ENCODE measurements at places on chromosomes 13 and 19.

GRCh38 chr19:14843578-14843977, 5.1 kb downstream of the OR7A10 start:
- no peak for DNase-seq

- DNase-seq = no peak
Observed at GRCh38 chr19:46931202-46931601, 70.4 kb downstream of the ARHGAP35 start.

DNA sequence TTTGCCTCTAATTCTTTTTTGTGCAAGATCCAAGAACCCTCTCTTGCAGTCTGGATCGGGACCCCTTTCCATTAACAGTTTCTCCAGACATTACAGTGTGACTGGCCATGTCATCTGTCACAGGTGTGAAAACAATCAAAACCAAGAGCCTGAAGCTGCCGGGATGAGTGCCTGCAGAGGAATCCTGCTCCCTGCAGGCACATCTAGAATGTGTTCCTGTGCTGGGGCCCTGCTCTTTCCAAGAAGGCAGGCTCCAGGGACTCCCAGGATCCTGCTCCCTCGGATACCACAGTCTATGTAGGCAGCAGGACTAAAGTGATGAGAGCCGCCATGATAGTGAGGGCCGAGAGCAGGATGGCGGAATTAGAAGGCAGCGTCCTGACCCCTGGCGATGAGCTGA, 38.8 kb downstream of the CCDC169 start:
- no peak for DNase-seq

DNA sequence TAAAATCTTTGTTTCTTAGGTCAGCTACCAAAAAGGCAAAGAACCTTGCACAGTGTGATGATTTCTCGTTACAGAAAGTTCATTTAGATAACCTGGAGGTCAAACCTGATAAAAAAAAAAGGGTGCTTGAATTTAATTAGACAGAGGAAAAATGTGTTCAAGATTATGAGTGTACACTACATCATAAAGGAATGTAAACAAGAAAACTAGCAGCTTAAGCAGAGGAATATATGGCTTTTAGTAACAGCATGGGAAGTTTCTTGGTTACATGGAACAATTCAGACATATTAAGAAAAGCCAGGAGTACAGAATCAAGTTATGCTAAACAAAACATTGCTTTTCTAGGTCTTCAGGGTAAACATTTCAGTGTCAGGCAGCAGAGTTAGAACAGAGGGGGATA, 32.9 kb downstream of the ING1 start:
- no peak for DNase-seq

GRCh38 chr13:37429976-37430375, 168.6 kb downstream of the POSTN start:
- DNase-seq = no peak

DNA sequence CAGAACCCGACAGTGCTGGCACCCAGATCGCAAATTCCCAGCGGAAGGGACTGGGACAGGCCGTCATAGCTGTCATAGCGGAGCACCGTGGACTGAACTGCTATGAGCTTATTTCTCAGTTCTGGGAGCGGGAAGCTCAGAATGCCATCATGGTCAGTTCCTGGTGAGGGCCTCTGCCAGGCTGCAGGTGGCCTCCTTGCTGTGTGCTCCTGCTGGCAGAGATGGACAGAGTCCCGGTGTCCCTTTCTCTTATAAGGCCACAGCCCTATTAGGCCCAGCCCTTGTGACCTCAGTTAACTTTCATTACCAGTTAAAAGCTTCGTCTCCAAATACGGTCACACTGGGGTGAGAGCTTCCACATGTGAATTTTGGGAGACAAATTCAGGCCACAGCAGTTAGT, 4.6 kb downstream of the ZNF444 start:
- no peak for DNase-seq

DNA sequence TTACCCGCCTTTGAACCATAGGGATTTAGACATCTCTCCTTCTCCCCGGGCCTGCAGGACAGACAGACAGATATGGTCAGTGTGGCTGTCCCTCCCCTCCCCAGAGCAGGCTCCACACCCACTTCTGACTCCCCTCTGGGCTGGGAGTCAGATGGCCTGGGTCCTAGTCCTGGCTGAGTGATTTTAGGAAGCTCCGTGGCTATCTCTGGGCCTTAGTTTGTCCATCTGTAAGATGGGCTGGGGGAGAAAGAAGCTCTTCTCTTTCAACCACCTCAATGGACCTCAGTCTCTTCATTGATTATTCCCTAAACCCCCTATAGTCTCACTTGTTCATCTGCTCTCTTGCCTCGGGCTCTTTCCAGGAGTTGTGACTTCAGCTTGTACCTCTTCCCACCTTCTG, 35.5 kb downstream of the UNC13A start:
- DNase-seq = no peak

Measured in activated CD4-positive, alpha-beta T cell treated with anti-CD3 and anti-CD28 coated beads, Interleukin-2, amount 50 U/mL, for 24 hours (primary cell).